M059J (cell line): ENCODE measurements at places on chromosomes 16 and 17.
A peak's percentile ranks its signal among the peaks of the same experiment; 100 is the strongest.

DNA sequence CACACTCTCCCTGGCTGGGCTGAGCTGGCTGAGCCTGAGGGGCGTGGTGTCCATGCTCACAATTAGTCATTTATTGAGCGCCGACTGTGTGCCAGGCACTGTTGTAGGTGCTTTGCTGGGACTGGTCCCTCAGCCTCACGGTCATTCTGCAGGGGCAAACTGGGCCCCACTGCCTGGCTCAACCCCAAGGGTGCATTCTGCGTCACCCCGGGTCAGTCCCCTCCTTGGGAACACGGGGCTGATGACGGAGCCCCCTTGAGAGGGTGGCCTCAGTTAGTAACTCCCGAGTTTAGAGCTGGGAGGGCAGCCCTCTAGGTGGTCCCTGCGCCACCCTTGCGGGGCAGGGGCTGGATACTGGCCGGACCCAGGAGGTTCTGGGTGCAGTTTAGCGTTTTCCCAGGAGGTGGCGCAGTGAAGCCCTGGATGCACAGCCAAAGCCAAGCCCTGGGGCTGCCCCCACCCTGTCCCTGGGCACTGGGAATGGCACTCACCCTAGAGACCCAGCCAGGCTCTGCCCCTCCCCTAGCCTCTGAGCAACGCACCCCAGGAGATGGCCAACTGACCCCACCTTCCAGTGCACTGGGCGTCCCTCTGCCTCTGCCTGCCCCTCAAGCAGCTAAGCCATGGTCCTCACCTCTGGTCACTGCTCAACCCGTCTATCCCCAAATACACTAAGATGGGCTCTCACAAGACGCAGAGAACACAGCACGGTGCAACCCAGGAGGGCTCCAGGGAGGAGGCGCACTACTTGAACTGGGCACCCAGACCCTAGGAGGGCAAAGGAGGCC, 243.2 kb upstream of the GSE1 start:
- peak; percentile 64 for DNase-seq

- no peak for DNase-seq
Measured at GRCh38 chr16:12551946-12552345, 251.7 kb downstream of the CPPED1 start.

- DNase-seq = no peak
Measured at GRCh38 chr17:57527221-57528057, 217.7 kb downstream of the CCDC182 start.

- no peak for DNase-seq
Measured at GRCh38 chr17:82299452-82299851, 18.0 kb downstream of the CD7 start.

DNA sequence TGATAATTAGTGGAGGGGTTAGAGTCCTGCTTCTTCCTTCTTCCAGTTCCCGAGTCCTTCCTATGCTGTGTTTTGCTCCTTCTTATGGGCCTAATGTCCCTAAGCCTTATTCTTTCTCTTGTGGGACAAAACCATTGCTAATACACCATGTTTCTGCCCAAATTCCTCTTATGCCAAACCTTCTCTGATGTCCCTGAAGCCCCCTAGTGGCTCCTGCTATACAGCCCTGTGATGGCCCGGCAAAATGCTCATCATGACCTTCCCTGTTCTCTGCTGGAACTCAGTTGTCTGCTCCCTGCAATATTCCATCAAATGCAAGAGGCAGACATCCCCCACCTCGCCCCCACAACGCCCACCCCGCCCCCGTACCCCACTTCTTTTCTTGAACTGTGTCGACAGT, 171.6 kb downstream of the CDH11 start:
- no peak for DNase-seq

GRCh38 chr16:3950343-3951193, 70.1 kb upstream of the CREBBP start:
- DNase-seq = peak; percentile 96

DNA sequence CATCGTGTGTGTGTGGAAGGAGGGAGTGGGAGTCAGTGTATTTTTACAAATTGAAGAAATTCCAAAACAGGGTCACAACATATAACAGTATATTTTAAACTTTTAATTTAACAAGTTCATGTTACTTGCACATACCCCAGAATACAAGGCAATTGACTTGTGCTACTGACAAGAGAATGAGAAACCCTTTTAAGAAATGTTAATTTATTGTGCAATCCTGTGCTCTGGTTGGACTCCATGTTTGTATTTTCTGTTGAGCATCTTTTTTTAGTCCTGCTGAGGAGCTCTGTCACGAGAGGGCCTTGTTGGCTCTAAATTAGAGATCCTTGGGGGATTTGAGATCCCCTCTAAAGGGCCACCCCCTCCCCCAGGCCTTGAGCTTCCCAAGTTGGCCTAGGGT, 1.1 kb upstream of the EMP2 start:
- no peak for DNase-seq

DNA sequence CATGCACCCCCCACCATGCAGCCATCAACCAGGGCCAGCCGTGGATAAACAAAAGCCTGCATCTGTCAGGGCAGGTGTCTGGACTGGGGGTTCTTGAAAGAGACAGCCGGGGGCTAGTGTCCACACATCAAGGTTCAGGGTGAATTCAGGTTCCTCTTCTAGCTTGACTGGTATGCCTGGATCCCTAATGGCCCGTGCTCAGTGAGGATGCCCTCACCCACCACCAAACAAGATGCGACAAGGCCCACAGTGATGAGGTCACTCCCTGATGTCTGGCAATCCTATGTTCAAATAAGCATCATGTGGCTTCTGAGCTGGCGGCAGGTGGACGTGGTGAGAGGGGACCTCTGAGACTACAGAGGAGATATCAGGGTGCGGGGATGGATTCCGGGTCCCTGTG, 64.6 kb downstream of the GOSR1 start:
- no peak for DNase-seq

- peak; percentile 53 for DNase-seq
Measured at GRCh38 chr17:64146418-64147109, 16.6 kb upstream of the ERN1 start.

GRCh38 chr17:21387616-21388015, 11.5 kb downstream of the KCNJ12 start:
- no peak for DNase-seq

GRCh38 chr17:14211801-14212200, 24.9 kb downstream of the CDRT15 start:
- DNase-seq = no peak

GRCh38 chr16:85103114-85104079, 8.9 kb downstream of the CIBAR2 start:
- no peak for DNase-seq

DNA sequence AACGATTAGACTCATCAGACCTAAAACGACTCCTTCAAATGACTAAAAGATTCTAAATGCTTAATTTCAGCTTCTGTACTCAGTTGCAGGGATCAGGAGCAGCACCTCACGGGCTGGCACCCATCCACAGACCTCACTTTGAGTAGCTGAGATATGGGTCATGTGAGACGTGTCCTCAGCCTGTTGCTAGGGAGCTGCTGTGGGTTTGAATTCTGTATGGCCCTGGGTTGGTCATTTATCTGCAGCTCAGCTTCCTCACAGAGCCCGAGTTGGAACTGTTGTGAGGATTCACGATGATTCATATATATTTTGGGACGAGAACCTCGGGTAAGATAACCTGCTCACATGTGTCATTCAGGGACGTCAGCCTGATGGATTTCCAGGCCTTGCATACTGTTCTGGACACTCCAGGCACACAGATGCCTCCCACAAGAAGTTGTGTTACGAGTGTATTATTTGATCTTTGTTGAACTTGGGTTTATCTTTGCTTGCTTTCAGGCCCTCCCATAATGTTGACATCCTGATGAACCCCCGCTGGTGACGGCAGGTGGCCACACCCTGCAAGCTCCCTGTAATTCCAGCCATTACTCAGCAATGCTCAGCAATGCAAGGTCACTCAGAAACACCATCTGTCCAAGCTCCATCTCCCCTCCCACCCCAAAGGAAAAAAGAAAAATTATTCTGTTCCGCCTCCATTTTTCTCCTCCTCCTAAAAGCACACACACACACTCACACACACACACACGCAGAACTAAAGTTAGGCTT, 137.6 kb downstream of the RBFOX3 start:
- DNase-seq = no peak

- no peak for DNase-seq
Measured at GRCh38 chr17:63838631-63839171, 3.8 kb downstream of the SMARCD2 start.

GRCh38 chr16:12390644-12391043, 413.0 kb downstream of the CPPED1 start:
- DNase-seq = no peak

DNA sequence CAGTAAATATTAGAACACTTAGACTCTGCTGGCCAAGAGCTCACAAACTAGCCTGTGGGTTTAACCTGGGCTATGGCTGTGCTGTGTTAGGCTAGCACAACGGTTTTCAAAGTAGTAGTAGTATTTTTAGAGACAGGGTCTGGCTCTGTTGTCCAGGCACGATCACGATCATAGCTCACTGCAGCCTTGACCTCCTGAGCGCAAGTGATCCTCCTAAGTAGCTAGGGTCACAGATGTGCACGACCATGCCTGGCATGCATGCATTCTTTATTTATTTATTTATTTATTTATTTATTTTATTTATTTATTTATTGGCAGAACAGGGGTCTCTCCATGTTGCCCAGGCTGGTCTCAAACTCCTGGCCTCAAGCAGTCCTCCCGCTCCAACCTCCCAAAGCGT, 10.3 kb downstream of the MRPL27 start:
- DNase-seq = no peak

DNA sequence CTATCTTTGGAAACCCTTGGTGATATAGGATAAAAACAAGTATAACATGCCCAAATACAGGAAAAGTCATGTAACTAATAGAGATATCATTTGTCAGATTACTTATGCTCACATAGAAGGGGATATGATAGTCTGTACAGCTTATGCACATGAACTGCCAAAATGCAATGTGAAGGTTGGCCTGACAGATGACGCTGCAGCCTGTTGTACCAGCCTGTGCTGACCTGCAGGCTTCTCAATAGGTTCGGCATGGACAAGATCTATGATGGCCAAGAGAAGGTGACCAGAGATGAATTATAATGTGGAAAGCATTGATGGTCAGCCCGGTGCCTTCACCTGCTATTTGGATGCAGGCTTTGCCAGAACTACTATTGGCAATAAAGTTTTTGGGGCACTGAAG, 12.7 kb downstream of the WFIKKN2 start:
- no peak for DNase-seq

GRCh38 chr16:13839577-13839976, 80.4 kb upstream of the ERCC4 start:
- DNase-seq = no peak

DNA sequence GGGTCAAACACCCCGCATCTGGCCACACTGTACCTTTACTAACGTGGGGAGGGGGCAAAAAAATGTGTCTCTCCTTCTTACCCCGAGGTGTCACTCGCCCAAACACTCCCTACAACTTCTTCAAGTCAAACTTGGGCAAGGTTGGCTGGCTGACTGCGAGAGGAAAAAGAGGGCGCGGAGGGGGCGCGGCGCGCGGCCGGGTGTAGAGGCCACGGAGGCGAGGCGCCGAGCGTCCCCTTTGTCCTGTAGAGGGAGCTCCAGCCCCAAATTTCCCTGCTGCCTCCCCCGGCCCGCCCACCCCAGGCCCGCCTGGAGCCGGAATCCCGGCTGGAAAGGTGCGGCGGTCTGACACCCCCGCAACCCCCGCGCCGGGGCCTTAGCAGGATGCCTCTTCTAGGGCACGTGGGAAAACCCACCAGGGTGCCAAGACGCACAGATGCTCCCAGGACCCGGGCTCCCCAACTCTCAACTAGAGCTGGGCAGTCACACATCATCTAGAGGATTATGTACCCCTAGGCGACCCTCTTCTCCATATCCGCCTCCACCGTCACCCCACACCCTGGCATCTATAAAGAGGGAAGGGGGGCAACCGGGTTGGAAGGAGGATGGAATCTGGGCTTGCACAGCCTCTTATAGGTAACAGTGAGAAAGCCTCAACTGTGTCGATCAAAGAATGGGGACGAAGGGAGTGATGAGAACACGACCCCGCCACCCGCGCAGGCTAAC, 4.2 kb downstream of the IRX3 start:
- no peak for DNase-seq

DNA sequence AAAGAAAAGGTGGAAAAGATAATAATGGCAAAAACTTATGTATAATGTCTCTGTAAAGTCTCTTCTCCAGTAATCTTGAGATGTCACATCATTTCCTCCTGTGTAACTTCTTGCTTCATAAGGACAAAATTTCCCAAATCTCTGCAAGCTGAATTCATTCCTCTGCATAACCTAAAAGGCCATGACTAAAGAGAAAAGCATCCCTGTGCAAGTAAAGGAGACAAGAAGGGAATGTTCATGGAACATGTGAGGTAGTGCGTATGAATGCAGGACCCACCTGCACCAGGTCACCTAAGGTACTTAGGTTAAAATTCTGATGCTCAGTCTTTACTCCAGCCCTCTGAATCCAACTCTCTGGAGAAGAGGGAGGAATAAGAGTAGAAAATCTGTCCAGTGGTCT, 46.9 kb upstream of the NLK start:
- no peak for DNase-seq

- no peak for DNase-seq
Measured at GRCh38 chr17:78819402-78819801, 21.2 kb downstream of the USP36 start.

GRCh38 chr16:81551151-81551808, 106.7 kb downstream of the CMIP start:
- DNase-seq = peak; percentile 87

DNA sequence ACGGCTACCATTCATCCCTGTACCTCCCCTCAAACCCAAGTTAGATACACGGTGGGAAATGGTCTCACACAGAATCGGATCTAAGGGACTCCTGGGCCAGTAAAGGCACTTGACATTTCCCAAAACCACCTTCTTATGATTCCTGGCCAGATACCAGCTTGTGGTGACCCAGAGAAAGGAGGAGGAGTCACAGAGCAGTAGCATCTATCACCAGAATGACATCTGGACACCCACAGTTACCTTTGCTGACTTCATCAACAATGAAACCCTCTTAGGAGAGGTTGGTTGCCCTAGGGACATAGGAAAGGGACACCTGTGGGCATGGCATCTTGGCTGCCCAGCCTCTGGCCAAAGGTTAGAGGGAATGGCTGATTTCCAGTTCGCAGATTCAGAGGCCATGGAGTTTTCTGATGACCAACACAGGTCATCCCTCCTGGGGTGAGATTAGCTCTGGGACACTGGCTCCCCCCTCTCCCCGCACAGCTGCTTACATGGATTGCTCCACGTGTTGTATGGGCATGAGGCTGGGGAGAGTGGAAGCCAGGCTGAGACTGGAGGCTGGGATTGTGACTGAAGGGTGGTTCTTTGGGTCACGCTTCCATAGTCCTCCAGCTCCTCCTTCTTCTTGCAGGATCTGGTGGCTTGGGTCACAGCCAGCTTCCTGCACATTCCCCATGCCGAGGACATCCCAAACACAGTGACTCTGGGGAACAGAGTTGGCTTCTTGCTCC, 1.4 kb upstream of the AOC3 start:
- DNase-seq = no peak

GRCh38 chr16:54928411-54929089, 2.1 kb upstream of the IRX5 start:
- DNase-seq = peak; percentile 81

- DNase-seq = no peak
Measured at GRCh38 chr16:67054901-67055300, 26.0 kb downstream of the CBFB start.
